ENCODE measurements at places on chromosomes 11 and 22.

GRCh38 chr11:35516403-35516802, 9.0 kb downstream of the PAMR1 start:
- DNase-seq, result no peak

GRCh38 chr11:6260207-6260726, 629 bp downstream of the CCKBR start:
- DNase-seq, result no peak

DNA sequence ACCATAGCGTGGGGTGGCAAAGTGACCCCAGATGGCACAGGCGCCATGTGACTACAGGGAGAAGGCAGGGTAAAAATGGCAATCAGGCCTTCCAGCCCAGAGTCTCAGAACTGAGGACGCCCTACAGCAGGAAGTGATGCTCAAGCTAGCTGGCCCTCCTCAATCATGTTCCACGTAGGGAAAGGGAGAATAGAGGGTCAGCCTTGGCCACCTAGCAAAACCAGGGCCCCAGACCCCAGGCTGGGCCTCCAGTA, 978 bp upstream of the ANKRD13D start:
- DNase-seq, result no peak

GRCh38 chr11:6606471-6607189, 3.1 kb downstream of the ILK start:
- DNase-seq, result peak; percentile 53

DNA sequence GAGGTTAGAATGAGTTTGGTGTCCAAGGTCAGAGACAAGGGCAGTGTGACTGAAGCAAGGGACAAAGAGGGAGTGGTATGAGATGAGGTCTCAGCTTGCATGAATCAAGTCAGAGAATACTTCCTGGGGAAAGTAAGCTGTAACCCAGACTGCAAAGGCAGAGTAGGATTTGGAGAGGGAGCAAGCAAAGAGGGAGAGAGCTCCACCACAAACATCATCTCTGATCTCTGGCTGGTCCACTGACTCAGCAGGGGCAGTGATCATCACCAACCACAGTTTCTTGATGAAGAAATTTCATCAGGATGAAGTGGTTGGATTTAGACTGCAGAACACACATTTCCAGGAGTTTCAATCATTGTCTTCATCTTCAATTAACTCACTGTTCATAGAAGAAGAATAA, 54.9 kb upstream of the HMGXB4 start:
- no peak for DNase-seq

GRCh38 chr11:126832387-126832786, 168.2 kb downstream of the KIRREL3 start:
- DNase-seq, result no peak

DNA sequence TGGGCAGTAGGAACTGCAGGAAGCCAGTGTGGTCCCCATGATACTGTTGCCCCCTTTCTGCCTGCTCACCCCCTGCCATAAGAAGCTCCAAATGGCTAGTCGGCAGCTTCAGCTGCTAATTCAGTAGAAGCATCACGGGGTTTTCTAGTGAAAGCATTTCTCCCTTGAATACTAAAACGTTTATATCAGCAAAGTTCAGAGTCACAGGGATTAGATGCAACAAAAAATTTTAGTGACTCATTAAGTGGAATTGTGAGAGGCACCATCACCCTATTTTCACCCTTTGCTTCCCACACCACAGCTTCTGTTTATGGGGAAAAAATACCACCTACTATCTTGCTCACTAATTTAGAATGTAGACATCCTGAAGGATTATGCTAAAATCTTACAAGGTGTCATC, 25.2 kb downstream of the RAB39A start:
- DNase-seq, result no peak

DNA sequence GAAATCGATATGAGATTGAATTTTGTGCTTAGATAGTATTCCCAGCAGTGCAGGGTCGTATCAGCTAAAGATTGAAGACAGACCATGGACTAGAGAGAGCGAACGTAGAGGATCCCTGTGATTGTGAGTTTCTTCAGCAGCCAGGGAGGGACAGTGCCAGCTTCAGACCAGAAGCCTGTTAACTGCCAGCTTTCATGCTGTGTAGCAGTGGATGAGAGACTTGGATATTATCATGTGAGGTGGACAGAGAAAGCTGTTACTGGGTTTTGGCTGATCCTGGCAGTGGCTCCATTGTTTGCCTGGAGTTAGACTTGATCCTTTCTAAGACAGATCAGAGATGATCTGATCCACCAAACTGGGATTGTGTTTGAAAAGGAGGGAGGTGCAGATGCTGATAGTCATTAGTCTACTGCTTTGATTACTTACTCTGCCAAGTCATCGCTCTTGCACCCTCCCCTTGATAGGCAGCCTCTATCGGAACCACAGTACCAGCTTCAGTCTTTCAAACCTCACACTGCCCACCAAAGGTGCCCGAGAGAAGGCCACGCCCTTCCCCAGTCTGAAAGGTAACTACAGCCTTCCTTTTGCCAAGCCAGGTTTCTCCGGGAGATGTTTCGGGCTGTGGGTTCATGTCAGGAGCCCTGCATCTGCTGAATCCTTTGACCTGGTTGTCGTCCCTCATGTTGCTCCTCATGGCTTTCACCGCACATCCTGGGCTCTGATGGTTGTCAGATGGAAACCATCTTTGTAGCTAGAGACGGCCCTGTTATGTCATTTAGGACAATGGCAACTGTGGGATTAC, 16.2 kb downstream of the MADD start:
- no peak for DNase-seq
